Activated CD8-positive, alpha-beta memory T cell treated with anti-CD3 and anti-CD28 coated beads, Interleukin-2, amount 50 U/mL, for 4 hours (primary cell): ENCODE measurements at places on chromosomes 7 and 10.

- no peak for DNase-seq
These were observed 352.2 kb downstream of the TFEC start for GRCh38 chr7:115678086-115678982.

DNA sequence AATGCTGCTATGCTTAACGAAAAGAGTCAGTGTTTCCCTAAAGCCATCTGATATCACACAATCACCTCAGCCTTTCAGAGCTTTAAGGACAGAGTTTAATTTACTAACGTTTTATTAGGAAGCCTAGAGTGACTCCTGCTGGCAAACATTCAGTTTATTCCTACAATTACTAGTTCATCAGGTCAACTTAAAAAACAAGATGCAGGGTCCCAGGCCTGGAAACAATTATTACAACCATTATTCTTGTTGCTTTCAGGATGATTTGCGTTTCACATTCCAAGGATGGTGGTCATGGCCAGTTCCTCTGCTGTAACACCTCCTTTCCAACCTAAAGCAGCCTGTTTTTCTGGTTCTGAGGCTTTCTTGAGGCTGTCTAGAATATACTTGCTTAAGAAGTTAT lies 1.5 kb upstream of the FAM53B start:
- DNase-seq, result no peak

DNA sequence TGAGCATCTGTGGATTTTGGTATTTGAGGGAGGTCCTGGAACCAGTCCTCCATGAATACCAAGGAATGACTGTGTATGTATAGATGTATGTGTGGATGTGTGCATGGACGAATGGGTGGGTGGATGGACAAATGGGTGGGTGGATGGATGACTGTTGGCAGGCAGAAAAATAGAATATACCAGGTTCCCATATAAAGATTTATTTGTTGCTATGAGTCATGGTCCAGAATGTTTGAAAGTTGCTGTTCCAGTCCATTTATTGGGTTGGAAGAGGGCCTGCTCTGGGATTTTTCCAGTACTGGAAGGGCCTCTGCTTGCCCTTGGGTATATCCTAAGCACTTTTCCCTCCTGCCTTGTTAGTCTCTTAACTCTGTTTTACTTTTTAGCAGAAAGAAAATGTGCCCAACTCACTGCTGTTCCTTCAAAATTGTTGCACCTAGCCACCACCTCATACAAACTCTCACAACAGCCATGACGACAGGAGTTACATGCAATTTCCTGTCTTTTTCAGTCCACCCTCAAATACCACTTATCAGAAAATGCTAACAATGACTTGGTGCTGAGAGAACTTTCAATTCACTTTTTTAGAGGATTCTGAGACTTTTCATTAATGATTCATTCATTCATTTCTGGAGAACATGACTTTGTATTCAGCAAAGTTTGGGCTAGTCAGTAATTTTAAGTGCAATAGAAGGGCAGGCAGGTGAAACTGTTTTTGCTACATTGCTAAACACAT lies 108.1 kb downstream of the EEPD1 start:
- DNase-seq, result no peak

DNA sequence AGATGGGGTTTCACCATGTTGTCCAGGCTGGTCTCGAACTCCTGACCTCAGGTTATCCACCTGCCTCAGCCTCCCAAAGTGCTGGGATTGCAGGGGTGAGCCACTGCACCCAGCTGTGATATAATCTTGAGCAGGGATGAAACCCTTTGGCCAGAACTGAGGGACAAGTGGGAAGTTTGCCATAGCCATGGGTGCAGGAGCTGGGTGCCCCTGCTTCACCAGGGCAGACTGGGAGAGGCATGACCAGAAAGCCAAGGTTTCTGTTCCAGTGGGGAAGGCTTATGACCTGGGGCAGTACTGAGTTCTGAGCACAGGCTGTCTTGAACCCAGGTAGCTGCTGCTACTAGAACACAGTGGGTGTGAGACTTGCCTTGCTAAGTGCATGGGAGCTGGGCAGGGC lies 40.5 kb upstream of the CDK13 start:
- no peak for DNase-seq

GRCh38 chr10:132121511-132121830 lies 55.7 kb downstream of the JAKMIP3 start:
- no peak for DNase-seq

GRCh38 chr10:69626826-69627225 lies 3.2 kb upstream of the FAM241B start:
- no peak for DNase-seq

DNA sequence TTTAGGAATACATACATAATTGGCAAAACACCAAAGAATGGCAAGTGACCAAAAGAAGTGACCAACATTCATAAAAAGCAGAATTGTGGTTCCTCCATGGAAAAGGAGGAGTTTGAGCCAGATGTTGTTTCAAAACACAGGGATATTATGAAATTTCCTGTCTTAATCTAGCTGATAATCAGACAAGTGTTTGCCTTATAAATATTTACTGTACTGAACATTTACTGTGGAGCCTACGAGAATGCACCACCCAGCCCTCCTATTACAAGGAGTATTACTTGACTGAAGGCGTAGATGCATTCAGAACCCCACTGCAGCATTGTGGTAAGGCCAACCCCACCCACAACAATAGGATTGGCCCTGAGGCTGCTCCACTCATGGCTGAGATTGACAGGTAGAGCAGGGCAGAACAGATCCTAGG lies 118.9 kb downstream of the AKR1D1 start:
- DNase-seq, result no peak

DNA sequence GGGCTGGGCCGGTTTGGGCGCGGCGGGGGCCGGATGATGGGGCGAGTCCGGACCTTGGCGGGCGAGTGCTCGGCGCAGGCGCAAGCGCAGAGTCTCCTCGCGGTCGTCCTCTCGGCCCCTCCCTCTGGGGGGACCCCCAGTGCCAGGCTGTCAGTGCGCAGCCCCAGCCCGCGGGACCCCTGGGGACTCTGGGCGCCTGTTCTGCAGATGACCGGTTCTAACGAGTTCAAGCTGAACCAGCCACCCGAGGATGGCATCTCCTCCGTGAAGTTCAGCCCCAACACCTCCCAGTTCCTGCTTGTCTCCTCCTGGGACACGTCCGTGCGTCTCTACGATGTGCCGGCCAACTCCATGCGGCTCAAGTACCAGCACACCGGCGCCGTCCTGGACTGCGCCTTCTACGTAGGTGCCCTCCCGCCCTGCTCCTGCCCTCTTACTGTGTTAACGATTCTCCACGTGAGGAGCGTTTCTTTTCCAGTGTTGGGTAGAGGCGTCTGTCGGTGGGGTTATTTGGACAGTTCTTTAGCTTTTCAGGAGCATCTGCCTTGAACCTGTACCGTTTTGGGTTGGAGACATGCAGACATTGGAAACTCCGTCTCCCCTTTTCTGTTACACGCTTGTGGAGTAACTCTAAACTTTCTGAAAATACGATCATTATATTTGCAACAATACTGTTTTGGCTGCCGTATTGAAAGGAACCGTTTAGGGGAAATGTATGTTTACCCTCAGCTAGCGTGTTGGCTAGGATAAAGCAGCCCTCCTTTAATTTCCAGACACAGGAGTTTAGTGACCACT lies 706 bp downstream of the BUB3 start:
- DNase-seq, result no peak

GRCh38 chr10:98128802-98129201 lies 5.7 kb upstream of the R3HCC1L start:
- no peak for DNase-seq

DNA sequence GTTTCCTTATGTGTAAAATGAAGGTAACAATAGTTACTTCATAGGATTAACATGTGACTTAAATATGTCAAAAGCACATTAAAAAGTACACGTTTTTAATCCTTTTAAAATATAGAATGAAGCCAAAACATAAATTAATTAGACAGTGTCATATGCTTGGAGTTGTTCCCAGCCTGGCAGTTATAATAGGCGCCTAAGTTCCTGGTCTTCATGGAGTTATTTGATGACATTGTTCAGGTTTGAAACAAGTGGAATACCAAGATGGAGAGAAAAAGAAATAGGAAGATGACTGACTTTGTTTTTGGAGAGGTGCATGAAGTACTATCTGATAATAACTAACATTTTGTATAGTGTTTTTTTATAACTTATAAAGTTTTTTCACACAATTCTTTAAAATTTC lies 67.3 kb downstream of the ZNRF2 start:
- DNase-seq, result no peak

- DNase-seq, result no peak
These were observed 612.1 kb upstream of the MGMT start for GRCh38 chr10:128854963-128855362.
